ENCODE measurements at places on chromosomes 4 and X. TPM values are rescaled to one million over a fixed set of nuclear protein-coding genes. Genes with fewer than 3 reads are reported as not detected.

DNA sequence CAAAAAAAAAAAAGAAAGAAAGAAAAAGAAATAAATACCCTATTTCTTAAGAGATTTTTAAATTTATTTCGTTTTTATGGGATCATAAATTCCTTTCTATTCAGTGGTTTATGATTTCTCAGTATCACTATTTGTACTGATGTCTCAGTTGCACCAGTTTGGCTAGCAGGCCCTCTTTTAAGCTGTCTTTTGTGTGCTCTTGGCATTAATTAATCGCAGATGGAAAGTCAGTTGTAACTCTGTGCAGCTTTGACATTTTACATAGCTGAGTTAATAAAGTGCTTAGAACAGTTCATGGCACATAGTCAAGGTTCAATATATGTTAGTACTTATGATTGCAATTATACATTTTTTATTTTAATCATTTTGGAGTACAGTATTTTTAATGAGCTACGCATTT, 123.7 kb upstream of the NUDT6 start:
- no peak for DNase-seq

DNA sequence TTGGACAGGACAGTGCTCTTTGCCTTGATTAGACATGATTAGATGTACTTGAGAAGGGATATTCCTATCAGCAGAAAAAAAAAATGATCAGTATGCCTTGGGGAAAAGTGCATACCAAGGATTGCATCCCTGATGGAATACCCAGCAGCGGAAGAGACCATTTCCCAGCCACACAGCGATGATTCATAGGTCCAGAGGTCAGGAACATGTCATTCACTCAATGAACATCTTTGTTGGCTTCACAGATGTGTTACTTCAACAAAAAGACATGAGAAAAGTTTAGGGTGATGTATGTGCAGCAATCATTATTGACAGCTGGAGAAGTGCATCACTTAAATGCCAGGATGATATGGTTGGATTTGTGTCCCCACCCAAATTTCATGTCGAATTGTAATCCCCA, 293.5 kb downstream of the ZNF674 start:
- DNase-seq, result no peak

DNA sequence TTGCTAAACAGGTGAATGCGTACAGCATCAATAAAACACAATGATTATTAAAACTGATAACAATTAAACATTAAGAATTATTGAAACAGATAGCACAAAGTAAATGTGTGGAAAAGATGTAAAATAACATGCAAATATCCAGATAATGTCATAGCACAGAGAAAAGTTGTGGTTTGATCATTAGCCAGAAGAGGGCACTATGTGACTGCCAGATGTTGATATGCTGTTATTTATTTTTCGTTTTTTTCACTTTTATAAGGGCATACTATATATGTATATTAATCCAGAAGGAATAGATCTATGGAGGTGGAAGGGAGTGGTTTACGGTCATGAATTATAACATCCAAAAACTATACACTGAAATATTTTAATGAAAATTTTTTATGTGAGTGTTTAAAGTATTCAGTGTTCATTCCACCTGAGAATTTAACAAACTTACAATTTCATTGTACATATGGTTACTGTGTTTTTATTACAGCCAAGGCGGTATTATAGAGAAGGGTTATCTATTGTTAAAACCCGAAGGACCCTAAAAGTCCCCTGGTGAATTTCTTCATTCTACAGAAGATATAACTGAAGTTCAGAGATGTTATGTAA, 211.9 kb upstream of the UGT8 start:
- no peak for DNase-seq

DNA sequence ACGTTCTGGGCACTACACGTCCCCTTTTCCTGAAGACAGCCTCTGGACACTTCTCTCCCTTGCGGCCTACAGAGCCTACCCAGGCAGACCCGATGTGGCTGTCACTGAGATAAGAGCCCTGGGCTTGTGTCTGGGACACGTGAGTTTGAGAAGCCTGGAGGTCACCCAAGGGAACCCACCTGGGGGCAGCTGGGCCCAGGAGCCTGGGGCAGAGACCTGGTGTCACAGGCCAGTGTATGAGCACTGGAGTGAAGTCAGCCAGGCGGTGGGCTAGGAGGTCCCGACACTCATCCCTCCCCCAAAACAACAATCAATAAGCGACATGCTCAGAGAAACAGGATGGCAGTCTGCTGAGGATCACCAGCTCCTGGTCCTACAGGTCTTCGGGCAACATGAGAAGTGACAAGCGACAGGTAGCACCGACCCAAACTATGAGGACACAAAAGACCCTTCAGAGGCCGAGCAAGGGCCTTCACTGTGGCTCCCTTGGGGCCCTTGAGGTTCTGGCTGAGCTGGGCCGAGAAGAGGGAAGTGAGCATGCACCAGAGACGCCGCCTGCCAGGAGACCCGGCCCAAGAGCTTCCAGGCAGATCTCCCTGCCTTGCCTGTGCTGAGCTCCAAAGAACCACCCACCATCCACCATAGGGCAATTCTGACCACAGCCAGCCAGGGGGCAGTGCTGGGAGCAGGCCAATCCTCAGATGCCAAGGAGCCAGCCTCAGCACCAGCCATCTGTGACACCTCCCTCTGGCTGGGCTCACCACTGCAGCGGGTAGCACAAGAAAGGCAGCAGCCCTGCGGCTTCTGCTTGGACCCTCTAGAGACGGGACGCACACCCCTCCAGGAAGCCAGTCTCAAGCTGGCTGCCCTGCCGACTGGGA, 11.0 kb upstream of the DUSP9 start:
- no peak for DNase-seq

The GAGE12H gene
- polyA plus RNA-seq, result not detected

- no peak for DNase-seq
Measured at GRCh38 chr4:147510962-147511668, 30.2 kb downstream of the EDNRA start.

The EGFL6 gene
- polyA plus RNA-seq, result 0.43 TPM

- no peak for DNase-seq
Measured at GRCh38 chr4:54683616-54684346, 26.0 kb downstream of the KIT start.

DNA sequence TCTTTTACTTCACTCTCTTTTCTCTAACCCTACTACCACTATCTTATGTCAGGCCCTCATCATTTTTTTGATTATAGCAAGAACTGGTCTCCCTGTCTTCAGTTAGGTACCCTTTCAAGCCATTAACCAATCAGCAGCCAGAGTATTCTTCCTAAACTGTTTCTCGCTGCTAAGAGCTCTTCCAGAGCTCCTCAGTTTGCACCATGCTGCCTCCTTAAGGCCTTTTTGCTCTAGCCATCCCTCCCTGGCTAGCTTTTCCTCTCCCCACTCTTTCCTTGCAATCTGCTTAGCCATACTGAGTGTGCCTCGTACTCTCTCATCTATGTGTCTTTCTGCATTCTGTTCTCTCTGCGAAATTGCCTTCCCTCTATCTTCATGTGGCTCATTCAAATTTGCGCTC, 32.9 kb downstream of the KIF4A start:
- no peak for DNase-seq

GRCh38 chr4:95540227-95540626, 8.5 kb downstream of the UNC5C start:
- no peak for DNase-seq

All from kidney (tissue), 22 donors.